ENCODE measurements at places on chromosomes 2 and 18.

GRCh38 chr2:26522751-26523171 is 44.8 kb upstream of the OTOF start:
- no peak for DNase-seq

GRCh38 chr18:35592298-35592697 is 10.8 kb downstream of the GALNT1 start:
- no peak for DNase-seq

GRCh38 chr2:24121066-24121465 is 2.1 kb downstream of the PFN4 start:
- DNase-seq = no peak

DNA sequence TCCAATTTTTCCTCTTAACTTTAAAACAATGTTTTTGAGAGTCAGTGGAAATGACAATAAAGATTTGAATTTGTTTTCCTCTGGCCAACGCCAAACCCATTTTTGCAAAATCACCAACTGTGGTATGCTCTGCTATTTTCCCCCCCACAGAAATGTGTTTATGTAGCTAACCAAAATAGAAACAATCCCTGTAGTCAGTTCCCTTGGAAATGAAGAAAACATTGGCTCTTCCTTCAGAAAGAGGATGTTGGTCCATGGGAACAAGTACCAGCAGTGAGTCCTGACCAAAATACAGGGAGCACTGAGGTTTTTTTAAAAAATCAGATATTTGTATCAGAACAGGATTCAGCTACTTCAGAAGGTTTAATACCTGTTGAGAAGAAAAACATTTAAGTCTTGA is 65.3 kb downstream of the SLC40A1 start:
- DNase-seq = no peak

DNA sequence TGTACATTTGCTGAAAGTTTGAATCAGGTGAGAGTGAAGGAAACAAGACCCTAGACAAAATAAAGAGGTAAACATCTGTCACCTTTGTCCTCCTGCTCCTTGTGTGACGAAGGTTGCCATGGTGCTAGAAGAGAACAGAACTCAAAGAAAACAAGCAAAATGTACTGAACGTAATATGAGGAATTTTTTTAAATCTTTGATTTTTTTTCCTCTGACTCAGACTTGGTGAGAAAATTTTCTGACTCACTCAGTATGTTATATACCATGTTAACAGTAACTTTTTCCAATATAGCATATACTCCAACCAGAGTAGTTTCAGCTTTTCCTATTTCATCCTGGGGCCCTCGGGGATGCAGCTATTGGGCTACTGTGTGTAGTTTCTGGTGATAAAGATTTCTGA is 2114.6 kb upstream of the PIK3C3 start:
- DNase-seq = no peak

DNA sequence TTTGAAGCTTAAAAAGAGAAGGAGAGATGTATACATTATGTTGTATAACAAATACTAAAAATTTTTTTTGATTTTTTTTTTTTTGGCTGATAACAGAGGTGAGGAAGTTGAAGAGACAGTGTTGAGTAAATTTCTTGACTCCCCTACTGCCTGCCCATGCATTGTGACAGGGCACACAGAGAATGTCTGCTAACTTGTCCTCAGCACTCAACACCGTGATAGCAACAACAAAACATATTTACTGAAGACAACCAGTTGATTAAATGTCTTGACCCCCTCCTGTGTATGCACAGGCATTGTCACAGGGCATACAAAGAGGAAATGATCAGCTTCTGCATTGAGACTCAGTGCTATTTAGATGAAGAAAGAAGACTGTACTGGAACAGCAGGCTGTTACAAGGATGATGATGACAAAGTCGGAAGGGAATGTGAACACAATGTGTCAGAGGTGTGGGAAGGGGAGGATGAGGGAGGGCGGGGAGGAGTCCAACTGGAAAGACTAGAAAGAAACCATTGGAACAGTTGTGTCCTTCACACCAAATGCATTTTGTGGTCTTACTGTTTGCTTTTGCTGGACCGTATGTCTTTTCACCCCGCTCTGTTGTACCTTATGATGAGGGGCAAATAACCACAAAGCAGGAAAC is 89.5 kb downstream of the CERS6 start:
- no peak for DNase-seq

GRCh38 chr2:147214914-147215313 is 629.9 kb upstream of the ACVR2A start:
- no peak for DNase-seq

DNA sequence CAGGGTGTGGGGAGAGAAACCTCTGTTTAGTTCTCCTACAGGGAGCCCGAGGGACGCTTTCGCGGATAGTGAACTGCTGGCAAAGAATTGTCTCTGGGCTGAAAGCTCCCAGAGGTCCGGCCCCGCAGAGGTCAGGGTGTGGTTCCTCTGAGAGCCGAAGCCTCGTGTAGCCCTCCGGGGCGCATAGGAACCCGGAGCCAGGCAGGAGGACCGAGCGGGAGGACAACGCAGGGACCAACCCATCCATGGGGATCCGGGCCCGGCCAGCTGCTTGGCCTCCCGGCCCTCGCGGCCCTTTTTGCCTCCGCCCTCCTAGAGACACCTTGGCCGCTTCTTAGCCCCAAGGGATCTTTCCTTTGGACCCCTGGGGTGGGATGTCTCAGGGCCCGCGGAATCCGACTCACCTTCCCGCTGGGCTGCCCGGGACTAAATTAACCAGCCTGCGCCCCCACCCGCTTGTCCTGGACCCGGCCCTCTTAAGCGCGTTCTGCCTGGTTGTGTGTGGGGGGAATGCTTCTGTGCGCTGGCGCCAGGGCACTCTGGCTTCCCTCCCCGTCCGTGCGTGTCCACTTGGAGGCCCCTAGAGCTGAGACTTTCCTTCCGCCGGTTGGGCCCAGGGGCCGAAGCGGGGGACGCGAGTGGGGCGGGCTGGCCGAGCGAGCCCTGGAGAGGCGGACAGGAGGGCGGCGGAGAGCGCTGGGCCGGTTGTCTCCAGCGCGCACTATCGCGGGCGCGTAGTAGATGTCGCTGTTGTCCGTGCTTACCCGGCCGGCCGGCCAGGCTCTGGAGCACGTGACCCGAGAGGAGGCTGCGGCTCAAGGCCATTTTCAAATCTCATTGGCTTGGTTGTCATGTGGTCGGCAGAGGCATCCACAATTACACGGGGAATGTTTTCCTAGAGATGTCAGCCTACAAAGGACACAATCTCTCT is at the start of gene HOXD10:
HOXD10 (plus strand) TSS at position 896 of the 931 bp plus-strand sequence. CDS start 56 bp downstream, outside the sequence.
- DNase-seq = no peak

DNA sequence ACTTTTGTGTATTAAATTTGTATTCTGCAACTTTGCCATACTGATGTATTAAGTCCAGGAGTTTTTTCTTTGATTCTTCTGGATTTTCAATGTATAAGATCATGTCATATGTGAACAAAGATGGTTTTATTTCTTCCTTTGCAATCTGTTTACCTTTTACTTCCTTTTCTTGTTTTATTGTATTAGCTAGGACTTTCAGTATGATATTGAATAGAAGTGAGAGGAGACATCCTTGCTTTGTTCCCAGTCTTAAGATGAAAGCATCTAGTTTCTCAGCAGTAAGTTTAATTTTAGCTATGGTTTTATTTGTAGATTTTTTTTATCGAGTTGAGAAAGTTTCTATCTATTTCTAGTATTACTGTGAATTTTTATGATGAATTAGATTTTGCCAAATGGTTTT is 25.5 kb downstream of the VRK2 start:
- no peak for DNase-seq

DNA sequence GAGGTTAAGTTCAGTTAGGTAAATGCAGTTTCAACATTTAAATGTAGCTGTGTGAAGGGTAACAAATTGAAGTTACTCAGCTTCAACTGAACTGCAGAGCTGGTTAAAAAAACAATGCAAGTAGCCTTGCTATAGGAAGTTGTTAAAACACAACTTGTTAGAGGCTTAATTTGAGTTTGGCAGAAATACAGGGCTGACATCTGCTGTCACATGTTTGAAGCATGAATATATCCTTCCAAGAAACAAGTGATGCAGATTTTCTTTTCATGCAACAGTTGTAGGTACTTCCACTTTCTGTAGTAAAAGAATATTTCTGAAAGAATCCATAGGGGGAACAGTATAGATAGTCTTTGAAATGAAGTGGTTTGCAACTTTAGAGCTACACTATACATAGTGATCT is 208.7 kb upstream of the RASGRP3 start:
- DNase-seq = no peak

- no peak for DNase-seq
Observed at GRCh38 chr2:691821-692761, 14.9 kb upstream of the TMEM18 start.

- DNase-seq = no peak
Observed at GRCh38 chr2:33029926-33030325, 83.2 kb downstream of the LTBP1 start.

GRCh38 chr18:6366776-6367175 is 47.9 kb downstream of the L3MBTL4 start:
- no peak for DNase-seq

GRCh38 chr2:56132138-56132537 is 51.7 kb upstream of the CCDC85A start:
- DNase-seq = no peak

- DNase-seq = no peak
Observed at GRCh38 chr2:46878886-46879285, 36.7 kb downstream of the MCFD2 start.

DNA sequence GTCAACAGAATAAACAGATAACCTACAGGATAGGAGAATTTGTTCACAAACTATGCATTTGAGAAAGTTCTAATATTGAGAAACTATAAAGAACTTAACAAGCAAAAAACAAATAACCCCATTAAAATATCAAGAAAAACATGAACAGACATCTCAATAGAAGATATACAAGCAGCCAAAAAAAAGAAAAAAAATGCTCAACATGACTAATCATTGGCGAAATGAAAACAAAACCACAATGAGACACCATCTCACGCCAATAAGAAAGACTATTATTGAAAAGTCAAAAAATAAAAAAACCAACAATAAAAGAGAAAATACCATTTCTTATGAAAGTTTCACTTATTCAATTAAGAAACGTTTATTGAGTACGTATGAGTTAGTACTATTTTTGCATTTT is 800.5 kb downstream of the CBLN2 start:
- no peak for DNase-seq

DNA sequence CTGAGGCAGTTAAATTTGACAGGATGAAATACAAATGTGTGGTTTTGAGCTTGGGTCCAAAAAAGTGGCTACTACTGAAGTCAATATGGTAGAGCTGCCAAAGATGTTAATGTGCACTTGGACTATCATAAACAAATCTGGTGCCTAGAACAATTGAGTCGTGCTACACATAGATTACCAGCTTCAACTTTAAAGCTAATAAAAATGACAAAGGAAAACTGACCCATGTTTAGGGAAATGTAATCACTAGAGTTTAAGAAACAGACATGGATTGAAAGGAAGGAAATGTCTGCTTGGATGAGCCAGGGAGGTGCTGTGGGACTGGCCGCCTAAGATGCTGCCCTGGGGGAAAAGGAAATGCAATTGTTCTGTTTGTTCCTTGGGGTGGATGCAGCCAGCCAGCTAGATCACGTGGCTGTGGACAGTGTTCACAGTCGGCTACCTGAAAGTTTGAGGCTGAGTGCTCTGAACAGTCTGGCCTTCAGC is 36.6 kb downstream of the CYB5A start:
- DNase-seq = no peak

DNA sequence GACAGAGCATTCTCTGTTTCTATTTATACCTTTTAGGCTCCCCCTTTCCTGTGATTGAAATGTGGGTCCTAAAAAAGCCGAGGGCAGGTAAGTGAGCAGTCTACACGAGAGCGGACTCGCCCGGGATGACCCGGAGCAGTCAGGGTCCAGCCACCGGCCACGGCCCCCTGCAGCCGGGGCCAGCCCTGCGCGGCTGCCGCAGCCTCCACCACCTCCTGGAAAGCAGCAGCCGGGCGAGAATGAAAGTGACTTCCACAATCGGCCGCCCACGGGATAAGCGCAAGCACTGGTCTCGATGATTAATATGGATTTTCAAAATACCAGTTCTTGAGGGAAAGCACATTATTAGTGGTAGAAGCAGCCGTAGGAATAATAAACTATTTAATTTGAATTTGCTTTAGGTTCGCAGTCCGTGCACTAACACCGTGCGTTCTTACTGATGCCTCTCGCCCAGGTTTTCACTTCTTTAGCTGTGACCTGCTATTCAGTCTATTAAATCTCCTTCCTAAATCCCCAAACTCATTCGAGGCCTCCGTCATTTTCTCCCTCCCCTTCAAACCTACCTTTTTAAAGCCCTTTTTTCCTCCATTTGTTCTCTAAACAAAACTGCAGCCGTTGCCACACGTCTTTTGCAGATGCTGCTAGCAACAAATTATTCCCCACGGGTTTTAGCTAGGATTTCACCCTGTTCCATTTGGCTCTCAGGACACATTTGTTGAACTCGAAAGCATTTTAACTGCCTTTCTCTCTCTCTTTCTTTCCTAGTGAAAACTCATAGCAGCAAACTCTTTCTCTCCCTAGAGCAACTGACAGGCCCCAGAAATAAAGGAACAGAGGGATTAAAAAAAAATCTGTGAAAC is 1015.1 kb upstream of the PIK3C3 start:
- DNase-seq = no peak

- no peak for DNase-seq
Observed at GRCh38 chr2:224690868-224691267, 25.3 kb downstream of the CCDC195 start.

GRCh38 chr2:113831161-113831560 is 58.7 kb upstream of the ACTR3 start:
- no peak for DNase-seq

DNA sequence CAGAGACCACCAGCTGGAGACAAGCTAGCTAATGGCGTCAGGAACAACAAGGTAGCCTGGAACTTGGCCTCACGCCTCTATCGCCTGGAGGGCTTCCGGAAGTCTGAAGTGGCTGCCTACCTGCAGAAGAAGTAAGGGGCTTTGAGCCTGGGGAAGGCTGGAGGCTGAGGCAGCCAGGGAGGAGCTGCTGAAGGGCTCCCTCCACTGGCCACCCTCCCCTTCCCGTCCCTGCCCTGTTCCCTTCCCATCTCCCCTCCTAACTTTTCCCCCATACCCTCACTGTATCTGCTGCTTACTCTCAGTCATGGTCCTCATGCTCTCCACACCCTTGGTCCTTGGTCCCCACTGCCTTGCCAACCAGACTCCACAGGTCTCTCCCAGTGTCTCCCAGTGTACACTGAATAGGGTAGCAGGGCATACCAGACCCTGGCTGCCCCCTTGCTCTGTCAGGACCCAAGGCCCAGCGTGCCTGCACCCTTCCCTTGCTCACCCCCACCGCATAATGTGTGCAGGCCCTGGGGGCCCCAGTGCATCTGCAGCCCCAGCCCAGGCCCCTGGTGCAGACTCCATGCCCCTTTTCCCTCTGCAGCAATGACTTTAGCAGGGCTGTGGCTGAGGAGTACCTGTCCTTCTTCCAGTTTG is 18.8 kb downstream of the PSD4 start:
- no peak for DNase-seq

All from right lobe of liver (tissue), 6 donors.